Common myeloid progenitor, CD34-positive (primary cell): ENCODE measurements at places on chromosomes 2 and 18.

GRCh38 chr2:19947184-19947940 is 42.5 kb downstream of the WDR35 start:
- DNase-seq, result no peak

DNA sequence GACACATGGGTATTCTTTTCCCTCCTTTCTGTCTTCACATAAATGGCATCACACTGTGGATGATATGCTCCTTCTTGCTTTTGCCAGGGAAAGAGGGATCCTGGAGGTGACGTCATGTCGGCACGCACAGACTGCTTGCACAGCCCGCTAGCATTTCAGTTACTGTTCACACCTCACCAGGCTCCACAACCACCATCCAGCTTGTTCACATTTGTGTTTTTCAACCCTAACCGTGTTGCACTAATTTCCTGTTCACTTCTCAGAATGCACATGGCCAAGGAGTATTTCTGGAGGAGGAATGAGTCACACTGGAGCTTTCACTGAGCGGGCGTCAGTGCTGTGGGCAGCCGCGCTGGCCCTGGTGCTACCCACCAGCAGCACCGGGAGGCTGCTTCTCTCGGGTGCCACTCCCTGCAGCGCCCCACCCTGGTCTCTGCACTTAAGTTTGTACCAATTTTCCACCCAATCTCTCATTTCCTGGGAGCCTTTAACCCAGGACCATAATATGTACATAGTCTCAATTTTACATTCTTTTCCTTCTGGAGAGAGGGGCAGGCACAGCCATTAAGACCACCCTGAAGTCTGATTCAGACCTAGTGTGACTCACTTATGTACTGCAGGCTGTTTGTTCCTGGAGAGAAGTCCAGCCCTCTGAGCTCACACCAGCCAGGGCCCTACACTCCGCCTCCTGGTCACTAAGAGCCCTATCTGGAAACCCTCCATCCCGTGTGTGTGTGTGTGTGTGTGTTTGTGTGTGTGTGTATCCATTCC is 65.1 kb downstream of the MBP start:
- peak; percentile 70 for DNase-seq

DNA sequence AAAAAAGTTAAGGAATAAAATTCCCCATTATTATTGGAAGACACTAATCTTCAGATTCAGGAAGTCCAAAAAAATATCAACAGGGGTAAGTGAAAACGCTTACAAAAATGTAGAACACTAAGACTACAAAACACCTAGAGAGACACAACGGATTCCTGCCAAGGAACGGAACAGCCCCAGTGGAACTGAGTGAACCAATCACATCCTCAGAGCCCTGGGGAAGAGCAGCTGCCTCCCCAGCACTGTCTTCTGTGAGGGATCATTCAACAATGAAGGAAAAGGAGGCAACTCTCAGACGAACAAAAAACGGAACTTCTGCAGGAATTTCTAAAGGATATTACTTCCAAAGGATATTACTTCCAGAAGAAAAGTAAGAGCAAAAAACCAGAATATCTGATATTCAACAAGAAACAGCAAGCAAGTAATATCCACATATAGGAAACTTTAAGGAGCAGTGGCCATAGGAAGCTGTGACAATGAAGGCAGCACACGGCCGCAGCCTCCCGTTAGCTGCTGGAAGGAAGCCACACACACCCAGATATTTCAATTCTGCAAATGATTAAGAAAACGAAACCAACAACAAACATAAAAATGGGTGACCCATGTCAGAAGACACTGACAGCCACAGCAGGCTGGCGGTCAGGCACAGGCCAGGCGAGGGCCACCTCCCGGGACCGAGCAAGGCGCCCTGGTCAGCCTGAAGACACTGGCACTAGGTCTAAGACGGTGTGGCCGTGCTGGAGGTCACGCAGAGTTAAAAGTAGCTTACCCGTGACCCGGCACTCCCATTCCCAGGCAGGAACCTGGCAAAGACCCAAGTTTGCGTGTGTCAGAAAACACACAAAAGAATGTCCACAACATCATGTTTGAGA is 81.8 kb downstream of the HDAC4 start:
- peak; percentile 37 for DNase-seq

- DNase-seq, result peak; percentile 62
These were observed 7.7 kb downstream of the RAB27B start for GRCh38 chr18:54835944-54836343.

DNA sequence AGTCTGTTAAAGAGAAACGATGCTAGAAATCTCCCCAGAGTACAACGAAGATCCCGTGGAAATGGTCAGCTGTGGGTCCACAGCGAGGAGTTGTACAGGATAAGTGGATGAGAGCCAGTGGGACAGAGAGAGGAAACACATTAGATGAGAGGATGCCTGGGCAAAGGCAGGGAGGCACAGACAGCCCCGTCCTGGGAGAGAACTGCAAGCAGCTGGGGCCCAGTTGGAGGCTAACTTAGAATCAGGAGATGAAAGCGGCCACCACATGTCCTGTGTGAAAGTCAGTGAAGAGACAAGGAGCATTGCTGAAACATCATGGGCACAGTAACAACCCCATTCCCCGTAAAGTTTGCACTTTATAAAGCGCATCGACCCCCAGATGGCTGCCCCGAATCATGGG is 157.5 kb downstream of the RAPGEF4 start:
- DNase-seq, result no peak

- peak; percentile 13 for DNase-seq
These were observed 1.2 kb upstream of the SMCHD1 start for GRCh38 chr18:2654169-2654927.

- DNase-seq, result no peak
These were observed 11.7 kb upstream of the FAM228A start for GRCh38 chr2:24163186-24163585.

DNA sequence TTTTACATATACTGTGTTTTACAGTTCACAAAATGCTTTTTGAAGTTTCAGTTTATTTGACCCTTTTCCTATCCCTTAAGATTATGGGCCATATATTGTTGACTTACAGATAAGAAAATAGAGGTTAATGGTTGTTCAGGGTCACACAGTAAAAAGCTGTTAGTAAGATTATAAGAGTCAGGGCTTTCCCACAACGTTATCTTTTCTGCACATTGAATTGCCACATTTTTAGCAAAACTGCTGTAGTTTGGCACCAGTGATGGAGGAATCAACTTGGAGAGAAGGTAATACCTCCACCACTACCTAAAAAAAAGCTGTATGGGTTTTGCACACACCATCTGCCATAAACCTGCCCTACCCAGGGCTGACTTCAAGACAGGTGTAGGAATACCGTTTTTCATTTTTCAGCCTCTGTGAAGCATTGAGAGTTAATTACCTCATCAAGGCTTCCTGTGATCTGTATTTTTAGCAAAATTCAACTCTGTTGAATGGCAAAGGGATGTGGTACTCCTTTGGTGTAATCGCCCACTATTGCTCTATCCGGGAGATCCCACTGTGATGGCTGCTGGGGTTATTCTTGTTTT is 5.0 kb downstream of the SOWAHC start:
- no peak for DNase-seq

GRCh38 chr2:150413910-150414309 is 73.6 kb downstream of the RND3 start:
- DNase-seq, result no peak

DNA sequence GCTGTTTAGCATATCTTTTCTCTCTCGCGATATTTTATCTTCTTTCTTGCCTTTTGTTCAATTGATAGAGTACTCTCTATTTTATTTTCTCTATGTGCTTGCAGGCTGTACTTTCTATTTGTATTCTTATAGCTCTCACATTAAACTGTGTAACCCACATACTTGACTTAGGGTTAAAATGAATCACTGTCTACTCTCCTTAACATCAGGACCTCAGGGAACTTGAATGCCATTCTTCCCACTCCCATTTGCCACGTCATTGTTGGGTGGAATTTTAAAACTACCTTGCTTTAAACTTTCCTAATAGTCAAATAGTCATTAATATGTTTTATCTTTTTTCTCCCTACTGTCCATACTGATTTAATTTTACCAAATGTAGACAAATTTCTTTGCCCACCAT is 269.7 kb downstream of the ALPK2 start:
- DNase-seq, result no peak

DNA sequence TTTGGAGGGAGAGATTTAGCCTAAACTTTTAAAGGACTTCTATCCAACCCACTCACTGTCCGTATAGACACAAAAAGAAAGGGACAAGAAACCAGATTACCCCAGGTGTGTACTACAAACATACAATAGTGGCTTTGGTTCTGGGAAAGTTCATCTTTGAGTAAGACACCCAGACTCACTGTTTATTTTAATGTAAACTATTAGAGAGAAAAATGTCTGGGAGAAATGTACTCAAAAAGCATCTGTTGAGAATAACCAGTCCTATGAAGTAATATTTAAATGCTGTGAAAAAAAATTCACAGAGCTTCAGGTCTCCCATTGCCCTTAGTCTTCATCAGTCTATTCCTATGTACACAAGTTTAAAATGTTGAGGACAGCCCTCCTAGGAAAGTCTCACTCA is 107.5 kb downstream of the SLC8A1 start:
- DNase-seq, result no peak

- no peak for DNase-seq
These were observed 54.5 kb downstream of the EVA1A start for GRCh38 chr2:75506101-75506697.
